ENCODE measurements at places on chromosomes 1 and 21. TPM values are rescaled to one million over a fixed set of nuclear protein-coding genes. Genes with fewer than 3 reads are reported as not detected.

C1orf141 gene
- not detected for total RNA-seq

UCHL5 gene
- 43.4 TPM for total RNA-seq

RGS8 gene
- not detected for total RNA-seq

PHGDH gene
- total RNA-seq = 84.9 TPM

SLFNL1 gene
- 0.02 TPM for total RNA-seq

OR2AK2 gene
- not detected for total RNA-seq
